ENCODE measurements at places on chromosomes 12 and 14.

- DNase-seq = no peak
These were observed 42.9 kb downstream of the ITPK1 start for GRCh38 chr14:93072659-93073357.

- peak; percentile 3 for DNase-seq
These were observed 122.0 kb upstream of the ATXN7L3B start for GRCh38 chr12:74415633-74416032.

DNA sequence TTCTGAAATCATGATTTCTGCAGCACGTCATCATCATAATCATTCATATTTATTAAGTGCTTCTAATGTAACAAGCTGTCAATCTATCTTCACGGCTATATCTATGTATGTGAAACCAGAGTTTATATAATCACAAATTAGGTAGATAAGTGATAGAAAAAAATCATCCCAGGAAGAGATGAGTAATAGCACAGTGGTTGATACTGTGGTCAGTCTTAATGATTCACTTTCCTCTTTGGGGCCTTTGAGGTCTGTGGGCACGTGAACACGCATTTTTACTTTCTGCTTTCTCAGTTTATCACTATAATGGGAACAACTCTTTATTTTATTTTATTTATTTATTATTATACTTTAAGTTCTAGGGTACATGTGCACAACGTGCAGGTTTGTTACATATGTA lies 265.9 kb upstream of the NOVA1 start:
- no peak for DNase-seq

DNA sequence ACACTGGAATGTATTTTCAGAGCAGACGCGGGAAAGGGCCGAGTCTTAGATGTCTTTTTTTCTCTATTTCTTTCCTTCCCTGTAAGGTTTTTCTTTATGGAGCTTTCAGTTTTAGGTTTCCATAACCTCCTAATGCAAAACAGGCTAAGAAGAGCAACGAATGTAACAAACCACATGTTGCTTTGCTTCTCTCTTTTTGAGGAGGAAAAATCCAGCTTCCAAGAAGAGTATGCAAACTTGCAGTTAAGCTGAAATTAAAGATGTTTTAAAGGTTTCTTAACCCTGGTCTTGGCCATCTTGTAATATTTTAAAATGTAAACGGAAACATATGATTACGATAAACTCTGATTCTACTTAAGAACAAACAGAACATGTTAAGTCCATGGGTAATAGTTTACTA lies 86.9 kb downstream of the PRICKLE1 start:
- DNase-seq = no peak

GRCh38 chr14:51707327-51707726 lies 55.6 kb downstream of the FRMD6 start:
- no peak for DNase-seq

- DNase-seq = no peak
These were observed 923.1 kb upstream of the MDGA2 start for GRCh38 chr14:48598458-48598857.

- no peak for DNase-seq
These were observed 19.7 kb downstream of the VDR start for GRCh38 chr12:47885012-47885501.

DNA sequence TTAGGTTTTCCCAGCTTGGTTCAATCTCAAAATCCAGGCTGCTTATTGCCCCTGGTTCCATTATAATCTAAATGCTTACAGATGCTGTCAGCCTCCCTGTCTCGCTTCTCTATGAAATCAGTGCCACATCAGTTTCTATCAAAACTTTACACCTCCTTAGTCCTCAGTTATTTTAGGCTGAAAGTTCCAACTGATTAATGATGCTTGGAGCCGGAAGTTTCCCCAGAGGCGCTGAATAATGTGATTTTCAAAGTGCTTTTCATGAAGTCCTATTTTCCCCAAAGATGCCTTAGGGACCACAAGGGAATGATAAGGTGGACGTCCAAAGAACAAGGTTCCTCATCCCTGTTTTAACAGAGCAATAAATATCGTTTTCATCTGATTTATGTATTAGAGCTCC lies 262.4 kb upstream of the RMST start:
- DNase-seq = no peak
